Stimulated activated CD4-positive, alpha-beta T cell treated with anti-CD3 and anti-CD28 coated beads, Interleukin-2, amount 100 ng/mL, for 48 hours (primary cell): ENCODE measurements at places on chromosomes 12 and 14.
A peak's percentile ranks its signal among the peaks of the same experiment; 100 is the strongest.

GRCh38 chr12:91562476-91562875 is 379.9 kb upstream of the DCN start:
- DNase-seq, result no peak

DNA sequence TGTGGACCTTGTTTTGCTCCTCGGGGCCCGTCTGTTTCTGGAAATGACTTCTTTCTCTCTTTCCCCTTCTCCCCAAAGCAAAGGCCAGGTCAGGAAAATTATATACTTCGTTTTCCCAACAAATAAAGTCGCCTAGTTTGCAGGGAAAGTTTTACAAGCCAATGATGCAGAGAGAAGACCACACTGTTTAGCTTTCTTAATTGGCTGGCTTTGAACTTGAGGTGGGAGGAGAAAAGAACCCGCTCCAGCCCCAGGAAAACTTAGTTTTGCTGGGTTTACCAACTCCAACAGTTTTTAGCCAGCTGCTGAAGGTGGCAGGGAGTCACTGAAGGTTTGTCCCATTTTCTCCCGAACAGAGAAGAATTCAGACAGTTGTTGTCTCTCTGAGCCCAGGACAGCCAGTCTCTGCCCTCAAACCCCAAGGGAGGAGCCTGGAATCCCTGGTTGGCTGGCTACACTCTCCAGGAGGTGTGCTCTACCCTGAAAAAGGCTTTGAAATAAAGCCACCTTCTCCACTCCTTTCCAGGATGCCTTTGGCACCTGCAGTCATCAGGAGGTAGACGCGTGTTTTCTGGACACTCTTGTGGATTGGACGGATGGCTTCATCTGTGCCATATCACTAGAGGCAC is 24.8 kb downstream of the BCL11B start:
- DNase-seq, result no peak

DNA sequence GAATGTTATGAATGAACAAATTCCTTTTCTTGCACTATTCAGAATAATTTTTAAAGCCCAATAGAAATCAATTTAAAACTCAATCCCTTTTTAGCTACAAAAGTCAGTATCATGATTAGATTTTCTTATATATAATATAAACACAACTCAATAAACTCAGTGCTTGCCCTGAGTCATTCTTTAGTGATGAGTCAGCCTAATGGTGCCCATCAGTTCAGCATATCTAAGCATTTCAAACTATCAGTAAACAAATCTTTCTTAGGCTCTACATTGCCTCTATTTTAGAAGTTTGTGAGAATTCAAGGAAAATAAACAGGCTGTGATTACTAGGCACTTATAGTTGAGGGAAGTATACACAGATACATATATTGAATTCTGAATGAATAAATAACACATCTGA is 179.6 kb downstream of the NELL2 start:
- no peak for DNase-seq

GRCh38 chr12:80316222-80316621 is 127.8 kb upstream of the PTPRQ start:
- DNase-seq, result no peak

DNA sequence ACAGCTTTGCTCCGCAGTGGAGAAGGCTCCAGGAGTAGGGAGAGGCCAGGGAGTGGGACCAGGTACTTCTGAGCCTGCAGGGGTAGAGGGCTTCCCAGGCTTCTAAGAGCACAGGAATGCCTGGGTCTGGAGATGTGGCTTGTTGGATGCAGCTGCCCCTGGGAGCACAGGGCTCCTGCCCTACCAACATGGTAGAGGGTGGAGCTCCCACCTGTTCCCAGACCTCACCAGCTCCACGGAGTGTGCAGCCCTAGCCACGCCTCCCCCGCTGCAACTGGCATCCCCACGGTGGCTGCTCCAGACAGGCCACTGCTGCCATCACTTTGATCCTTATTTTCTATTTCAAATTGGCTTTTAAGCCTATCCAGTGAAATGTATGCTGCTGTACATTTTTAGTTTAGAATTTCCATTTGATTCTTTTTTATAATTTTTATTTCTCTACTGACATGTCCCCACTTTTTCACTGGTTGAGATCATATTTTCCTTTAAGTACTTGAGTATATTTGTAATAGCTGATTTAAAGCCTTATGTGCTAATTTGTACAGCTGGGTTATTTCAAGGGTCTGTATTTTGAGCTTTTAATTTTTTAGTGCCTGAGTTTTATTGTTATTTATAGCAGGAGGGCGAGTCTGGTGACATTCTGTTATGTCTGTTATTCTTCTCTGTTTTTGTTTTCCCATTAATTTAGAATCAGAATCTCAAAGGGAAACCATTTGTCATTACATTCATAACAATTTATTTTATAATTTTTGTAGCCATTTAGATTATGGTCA is 78.0 kb downstream of the DERA start:
- DNase-seq, result no peak

DNA sequence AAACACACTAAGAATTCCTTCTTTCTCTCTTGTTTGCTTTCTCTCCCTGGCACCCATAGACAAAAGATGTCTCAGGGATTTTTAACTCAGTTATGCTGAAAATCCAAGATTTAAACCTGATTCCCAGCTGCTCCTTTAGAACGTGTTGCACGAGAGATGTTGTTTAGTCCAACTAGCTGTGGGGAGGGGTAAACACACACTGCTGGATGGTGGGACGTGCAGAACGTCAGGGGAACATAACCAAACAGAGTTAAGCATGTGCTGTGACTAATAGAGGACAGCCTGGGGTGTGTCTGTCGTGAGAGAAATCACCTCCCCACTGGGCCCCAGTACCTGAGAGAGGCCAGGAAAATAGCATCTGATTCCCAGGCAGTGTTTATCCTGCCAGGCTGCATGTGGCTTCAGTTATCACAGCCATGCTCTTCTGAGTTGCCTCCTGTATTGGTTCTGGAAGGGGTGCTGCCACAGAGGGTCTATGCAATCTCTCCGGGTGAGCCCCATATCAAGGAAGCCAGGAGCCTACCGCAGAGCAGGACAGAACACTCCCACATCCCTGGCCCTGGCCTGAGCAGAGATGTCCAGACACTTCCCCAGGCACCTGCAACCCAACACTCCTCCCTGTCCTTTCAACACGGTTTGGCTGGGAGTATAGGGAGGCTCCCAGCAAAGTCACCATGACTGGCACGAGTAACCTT is 112.7 kb upstream of the EGLN3 start:
- no peak for DNase-seq

GRCh38 chr12:82673698-82674097 is 13.0 kb upstream of the TMTC2 start:
- no peak for DNase-seq

DNA sequence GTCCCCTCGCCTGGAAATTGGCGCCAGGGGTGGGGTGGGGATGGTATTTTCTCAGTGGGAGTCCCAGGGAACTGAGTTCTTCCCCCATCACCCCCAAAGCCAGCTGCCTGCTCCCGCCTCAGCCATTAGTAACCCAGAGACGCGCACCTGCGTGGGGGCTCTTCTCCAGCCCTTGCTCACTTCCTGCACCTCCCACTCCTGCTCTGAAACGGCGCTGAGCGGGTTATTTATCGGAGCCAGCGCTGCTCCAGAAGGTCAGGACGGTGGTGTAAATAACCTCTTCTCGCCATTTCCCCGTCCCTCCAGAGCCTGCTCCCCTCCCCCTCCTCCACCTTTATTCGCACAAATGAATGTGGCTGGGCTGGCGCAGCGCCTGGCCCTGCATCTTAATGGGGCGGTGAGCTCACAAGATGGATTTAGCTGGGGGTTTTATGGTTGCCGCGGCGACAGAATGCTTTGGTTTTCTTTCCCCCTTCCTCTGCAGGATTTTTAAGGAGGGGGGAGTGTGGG is 12.2 kb downstream of the GPR84 start:
- no peak for DNase-seq

- no peak for DNase-seq
Measured at GRCh38 chr12:99771659-99772058, 124.1 kb downstream of the GARIN6 start.

GRCh38 chr12:6443361-6443983 is 1.3 kb upstream of the CD27 start:
- DNase-seq, result no peak

DNA sequence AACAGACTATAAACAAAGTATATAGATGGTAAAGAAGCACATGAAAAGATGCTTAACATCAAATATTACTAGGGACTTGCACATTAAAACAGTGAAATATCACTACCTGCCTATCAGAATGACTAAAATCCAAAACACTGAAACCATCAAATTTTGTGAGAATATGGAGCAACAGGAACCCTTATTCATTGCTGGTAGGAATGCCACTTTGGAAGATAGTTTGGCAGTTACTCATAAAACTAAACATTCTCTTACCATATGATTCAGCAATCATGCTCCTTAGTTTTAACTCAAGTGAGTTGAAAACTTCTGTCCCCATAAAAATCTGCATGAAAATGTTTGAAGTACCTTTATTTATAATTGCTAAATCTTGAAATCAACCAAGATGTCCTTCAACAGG is 297.6 kb downstream of the DAD1 start:
- DNase-seq, result no peak

- DNase-seq, result no peak
Measured at GRCh38 chr14:66635435-66635834, 127.5 kb downstream of the GPHN start.

GRCh38 chr12:3438401-3438800 is 52.6 kb upstream of the PRMT8 start:
- DNase-seq, result no peak

- no peak for DNase-seq
Measured at GRCh38 chr12:29278673-29279420, 102.1 kb downstream of the ERGIC2 start.

- DNase-seq, result no peak
Measured at GRCh38 chr14:95482627-95483308, 33.7 kb downstream of the SYNE3 start.

GRCh38 chr12:65911321-65911720 is 87.0 kb downstream of the HMGA2 start:
- DNase-seq, result no peak

GRCh38 chr14:69673104-69673503 is 61.7 kb downstream of the SUSD6 start:
- no peak for DNase-seq

- no peak for DNase-seq
Measured at GRCh38 chr12:123614110-123614509, 12.2 kb downstream of the DDX55 start.

DNA sequence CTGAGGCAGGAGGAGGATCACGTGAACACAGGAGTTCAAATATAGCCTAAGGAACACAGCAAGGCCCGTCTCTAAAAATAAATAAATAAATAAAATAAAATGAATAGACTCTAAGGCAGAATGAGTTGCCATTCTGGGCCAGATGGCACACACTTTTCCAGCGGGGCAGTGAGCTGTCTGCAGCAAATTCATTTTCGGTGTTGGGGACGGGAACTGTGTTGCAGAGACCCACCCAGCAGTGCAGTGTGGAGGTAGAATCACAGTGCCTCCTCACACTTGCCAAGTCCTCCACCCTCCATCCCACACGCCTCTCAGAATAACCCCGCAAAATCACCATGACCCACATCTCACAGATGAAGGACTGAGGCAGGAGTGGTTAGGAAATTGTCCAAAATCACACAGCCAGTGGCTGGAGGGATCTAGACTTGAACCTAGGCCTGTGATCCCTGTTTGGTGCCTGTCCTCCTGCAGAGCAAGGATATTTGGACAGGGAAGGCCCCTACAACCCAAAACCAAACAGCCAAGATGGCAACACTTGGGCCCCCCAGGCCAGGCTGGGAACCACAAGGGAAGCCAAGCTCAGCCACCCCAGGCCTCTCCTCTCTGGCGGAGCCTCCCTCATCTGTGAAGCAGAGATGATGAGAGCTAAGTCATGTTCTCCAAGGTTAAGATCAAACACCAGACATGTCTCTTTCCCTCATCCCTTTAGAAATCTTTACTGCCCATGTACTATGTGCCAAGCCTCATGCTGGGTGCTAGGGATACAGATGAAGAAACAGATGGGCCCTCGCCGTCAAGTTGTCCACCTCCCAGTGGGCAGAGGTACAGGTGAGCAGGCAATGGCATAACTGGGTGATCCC is 152.7 kb downstream of the DPF3 start:
- no peak for DNase-seq

DNA sequence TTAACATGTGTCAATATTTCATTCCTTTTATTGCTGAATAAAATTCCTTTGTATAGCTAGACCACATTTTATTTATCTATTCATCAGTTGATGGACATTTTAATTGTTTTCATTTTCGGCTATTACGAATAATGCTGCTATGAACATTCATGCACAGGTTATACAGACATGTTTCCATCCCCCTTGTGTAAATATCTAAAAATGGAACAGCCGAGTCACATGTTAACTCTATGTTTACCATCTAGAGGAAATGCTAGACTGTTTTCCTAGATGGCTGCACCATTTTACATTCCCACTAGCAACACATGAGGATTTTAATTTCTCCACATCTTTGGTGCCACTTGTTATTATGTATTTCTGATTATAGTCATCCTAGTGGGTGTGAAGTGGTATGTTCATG is 49.2 kb downstream of the HECTD4 start:
- DNase-seq, result no peak

- DNase-seq, result no peak
Measured at GRCh38 chr12:8455271-8455670, 491 bp upstream of the CLEC6A start.

- peak; percentile 1 for DNase-seq
Measured at GRCh38 chr12:130526813-130527212, 189.1 kb downstream of the PIWIL1 start.
